ENCODE measurements at places on chromosomes 2 and 18.

GRCh38 chr18:3380384-3380961 is 69.5 kb upstream of the TGIF1 start:
- peak; percentile 56 for DNase-seq

DNA sequence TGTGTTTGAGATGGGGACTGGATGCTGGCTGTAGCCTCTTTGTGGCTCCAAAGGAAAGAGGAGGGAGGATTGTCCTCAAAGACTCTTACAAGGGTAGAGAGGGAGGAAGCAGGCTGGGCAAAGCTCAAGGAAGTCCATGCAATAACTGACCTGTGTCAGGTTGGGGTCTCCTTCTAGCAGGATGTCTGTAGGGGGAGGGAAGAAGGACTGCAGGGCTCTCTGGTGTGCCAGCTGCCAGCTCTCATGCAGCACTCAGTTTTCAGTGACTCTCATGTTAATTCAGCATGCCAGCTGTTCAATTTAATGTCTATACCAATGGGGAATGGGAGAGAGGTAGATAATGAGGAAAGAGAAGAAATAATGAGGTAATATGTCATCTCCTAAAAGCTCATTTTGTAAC is 85.3 kb upstream of the RANBP2 start:
- DNase-seq = no peak

- no peak for DNase-seq
Measured at GRCh38 chr2:27798948-27799645, 27.6 kb downstream of the MRPL33 start.

DNA sequence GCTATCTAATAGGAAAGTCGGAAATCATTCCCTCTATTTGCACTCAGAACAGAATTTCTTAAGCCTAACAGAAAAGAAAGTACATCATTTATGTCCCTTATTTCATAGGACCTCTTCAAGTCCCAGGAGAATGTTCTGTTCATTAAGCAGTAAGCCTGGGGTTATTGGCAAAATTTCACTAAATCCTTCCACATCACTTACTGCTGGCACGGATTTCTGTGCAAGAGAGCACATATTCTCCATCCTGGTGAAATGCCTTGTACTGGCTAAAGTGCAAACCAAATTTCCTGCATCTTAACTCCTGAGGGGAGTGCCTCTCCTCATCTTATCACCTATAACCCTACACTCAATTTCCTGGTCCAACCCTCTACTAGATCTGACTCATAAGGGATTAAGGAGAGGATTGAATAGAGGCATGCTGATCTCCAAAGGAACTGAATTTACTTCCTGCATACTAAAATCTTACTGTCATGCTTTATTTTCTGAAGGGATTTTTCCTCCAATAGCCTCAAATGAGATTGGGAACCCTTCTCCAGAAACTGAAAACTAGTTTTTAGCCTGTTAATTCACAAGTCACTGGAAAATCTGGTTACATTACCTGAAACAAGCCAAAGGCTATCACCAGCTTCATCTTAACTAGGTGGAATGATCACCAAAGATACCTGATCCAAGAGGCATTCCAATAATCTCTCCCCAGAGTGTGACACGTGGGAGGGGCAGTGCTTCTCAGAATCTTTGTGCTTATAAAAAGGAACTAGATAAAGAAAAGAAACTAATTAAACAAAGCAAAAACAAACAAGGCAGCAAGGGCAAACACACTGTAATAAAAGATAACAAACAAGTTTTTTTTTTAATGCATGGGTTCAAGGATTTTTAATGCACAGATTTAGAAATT is 311.1 kb downstream of the NR4A2 start:
- no peak for DNase-seq

- no peak for DNase-seq
Measured at GRCh38 chr18:10946058-10946457, 203.3 kb downstream of the PIEZO2 start.

GRCh38 chr2:112585873-112586464 is 1.6 kb downstream of the CHCHD5 start:
- DNase-seq = no peak

- DNase-seq = no peak
Measured at GRCh38 chr2:10919410-10919770, 7.7 kb downstream of the KCNF1 start.

GRCh38 chr2:99700482-99701398 is 210.9 kb upstream of the REV1 start:
- no peak for DNase-seq
